CD4-positive, alpha-beta T cell treated with Interleukin-10 for 1 hour (primary cell): ENCODE measurements at places on chromosomes 7 and 10.

- no peak for DNase-seq
These were observed 31.6 kb upstream of the ANK3 start for GRCh38 chr10:60420991-60421894.

DNA sequence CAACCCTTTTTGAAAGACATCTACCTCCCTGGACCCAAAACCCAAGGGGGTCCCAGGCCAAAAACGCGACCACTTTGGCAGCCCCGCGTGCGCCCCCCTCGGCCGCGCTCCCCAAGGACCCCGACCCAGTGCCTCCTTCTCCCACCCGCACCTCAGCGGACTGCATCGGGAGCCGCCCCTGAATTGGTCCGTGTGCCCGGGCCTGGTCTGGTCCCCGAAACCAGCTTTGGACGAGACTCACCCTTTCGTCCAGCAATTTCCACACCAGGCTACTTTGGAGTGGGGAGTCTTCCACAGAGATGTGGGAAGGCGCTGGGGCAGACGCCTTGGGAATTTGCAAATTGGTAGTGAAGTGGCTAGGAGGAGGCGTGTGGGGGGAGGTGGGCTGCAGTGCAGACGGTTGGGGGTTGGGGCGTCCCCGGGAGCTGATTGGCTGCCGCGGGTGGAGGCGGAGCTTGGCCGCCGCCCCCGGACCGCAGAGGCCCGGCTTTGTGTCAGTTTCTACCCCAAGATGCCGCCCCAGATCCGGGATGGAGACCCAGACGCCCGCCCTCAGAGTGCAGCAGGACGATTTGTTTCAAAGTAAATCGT is 16.9 kb downstream of the TCAF1 start:
- DNase-seq, result no peak

- no peak for DNase-seq
These were observed 7.0 kb downstream of the VPS37D start for GRCh38 chr7:73674468-73675124.

- peak; percentile 55 for DNase-seq
These were observed 45.5 kb upstream of the TARP start for GRCh38 chr7:38318803-38319416.

GRCh38 chr10:16271571-16271970 is 165.2 kb upstream of the PTER start:
- DNase-seq, result no peak

DNA sequence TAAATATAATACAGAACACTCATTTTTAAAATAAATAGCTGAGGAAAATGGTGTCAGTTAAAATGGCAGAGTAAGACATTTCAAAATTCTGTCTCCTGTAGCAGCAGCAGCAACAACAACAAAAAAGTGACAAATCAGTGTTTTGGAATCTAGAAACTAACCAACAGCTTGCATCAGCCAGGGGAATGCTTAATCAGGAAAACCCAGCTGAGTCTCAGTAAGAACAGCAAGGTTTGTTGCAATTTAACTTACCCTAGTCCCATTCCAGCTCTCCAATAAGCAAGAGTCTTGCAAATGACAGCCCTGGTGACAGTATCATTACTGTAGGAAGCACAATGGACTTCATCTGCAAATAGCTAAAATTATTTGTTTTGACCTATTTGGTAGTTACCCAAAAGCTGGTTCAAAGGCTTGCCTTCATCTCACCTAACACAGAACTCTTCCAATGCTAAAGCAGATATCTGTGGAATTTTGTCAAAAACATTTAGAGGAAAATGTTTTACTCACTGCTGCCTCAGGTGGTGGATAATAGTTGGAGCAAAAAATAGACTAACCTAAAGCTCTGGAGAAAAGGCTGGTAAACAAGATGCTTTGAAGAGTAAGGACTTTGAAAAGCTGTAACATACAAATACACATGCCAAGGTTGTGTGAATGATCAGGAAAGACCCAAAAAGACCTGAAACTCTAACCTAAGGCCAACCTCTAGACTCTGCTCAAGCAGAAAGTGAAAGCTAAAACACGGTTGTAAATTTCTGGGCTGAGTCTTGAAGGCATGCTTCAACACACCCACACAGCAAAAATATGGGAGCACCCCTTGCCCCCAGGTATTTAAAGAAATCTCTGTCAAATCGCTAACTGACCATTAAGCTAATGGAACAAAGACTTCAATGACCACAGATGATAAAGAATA is 9.9 kb upstream of the ARHGAP22 start:
- DNase-seq, result no peak

- no peak for DNase-seq
These were observed 112.5 kb downstream of the SVIL start for GRCh38 chr10:29522061-29522855.

DNA sequence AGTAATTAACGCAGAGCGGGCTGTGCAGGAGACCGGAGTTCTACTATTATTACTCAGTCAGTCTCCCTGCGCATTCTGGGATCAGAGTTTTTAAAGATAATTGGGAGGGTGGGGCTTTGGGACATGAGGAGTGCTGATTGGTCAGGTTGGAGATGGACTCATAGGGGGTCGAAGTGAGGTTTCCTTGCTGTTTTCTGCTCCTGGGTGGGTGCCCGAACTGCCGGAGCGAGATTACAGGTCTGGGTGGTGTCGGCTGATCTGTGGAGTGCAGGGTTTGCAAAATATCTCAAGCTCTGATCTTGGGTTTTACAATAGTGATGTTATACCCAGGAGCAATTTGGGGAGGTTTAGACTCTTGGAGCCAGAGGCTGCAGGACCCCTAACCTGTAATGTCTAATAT is 3.9 kb upstream of the LRRC27 start:
- no peak for DNase-seq

GRCh38 chr7:72403458-72404076 is 8.6 kb downstream of the CALN1 start:
- peak; percentile 9 for DNase-seq
